Stimulated activated CD4-positive, alpha-beta T cell treated with anti-CD3 and anti-CD28 coated beads, Interleukin-12 subunit alpha, Interleukin-12 subunit beta, amount 100 ng/mL, for 24 hours (primary cell): ENCODE measurements at places on chromosomes 4 and X.

DNA sequence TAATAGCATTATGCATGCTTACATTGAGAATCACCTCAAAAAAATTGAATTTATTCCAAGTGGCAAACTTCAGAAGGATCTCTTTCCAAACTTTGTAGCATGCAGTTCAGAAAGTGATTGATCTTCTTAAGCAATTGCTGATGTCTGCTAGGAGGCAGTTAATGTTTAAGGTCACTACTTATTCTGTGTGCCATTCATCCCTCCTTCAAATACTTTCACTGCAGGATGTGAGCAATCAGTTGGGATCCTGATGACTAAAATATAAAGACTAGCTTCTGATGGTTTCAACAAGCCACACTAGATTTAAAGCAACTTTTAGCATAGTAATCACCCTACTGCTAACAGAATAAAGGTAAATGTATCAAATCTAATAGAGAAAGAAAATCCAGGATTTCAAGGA, 414.1 kb downstream of the ADGRL3 start:
- DNase-seq: no peak

- DNase-seq: no peak
Measured at GRCh38 chr4:124468360-124468759, 244.2 kb downstream of the ANKRD50 start.

- peak; percentile 79 for DNase-seq
Measured at GRCh38 chr4:55948726-55949481, at the start of gene CEP135. Gene CEP135 (plus strand): TSS chr4:55948945. CDS start chr4:55952131, 3,186 bp downstream.

- no peak for DNase-seq
Measured at GRCh38 chr4:91622925-91623602, 680.7 kb upstream of the GRID2 start.
